Pancreas (tissue), 10 donors: ENCODE measurements at places on chromosomes 2 and 18. TPM values are rescaled to one million over a fixed set of nuclear protein-coding genes. Genes with fewer than 3 reads are reported as not detected.

DNA sequence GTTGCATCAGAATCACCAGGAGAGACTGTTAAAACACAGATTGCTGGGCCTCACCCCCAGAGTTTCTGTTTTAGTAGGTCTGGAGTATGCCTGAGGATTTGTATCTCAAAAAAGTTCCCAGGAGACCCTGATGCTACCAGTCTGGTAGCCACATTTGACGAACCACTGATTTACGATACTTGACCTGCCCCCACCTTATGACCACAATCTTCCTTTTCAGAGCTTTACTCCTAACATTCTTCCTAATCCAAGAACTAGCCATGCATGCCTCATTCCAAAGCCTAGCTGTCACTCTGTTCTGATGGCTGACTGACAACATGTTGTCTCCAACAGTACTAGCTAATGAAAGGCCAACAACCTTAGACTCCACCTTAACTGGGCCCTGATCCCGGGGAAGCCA lies 191.4 kb downstream of the MBD2 start:
- no peak for DNase-seq

DNA sequence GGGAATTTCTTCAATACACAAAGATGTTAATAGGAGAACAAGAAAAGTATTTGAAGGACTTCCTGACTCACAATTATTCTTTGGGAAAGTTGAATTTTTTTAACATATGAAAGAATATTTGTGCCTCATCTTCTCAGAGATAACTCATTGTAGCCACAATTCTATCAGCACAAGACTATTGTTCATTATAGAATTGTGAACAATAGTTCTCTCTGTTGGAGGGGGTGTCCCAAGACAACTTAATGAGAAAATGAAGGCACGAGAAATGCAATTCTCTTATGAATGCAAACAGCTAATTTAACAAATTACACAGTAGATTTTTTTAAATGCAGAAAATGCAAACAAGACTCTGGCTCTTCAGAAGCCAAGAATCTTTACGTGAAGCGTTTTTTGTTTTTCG lies 157.0 kb downstream of the BARD1 start:
- no peak for DNase-seq

GRCh38 chr2:14678761-14679160 lies 46.2 kb downstream of the LRATD1 start:
- DNase-seq: no peak

- DNase-seq: no peak
Measured at GRCh38 chr2:157526070-157526469, 82.2 kb upstream of the CYTIP start.

- no peak for DNase-seq
Measured at GRCh38 chr2:27792759-27793158, 21.2 kb downstream of the MRPL33 start.

DNA sequence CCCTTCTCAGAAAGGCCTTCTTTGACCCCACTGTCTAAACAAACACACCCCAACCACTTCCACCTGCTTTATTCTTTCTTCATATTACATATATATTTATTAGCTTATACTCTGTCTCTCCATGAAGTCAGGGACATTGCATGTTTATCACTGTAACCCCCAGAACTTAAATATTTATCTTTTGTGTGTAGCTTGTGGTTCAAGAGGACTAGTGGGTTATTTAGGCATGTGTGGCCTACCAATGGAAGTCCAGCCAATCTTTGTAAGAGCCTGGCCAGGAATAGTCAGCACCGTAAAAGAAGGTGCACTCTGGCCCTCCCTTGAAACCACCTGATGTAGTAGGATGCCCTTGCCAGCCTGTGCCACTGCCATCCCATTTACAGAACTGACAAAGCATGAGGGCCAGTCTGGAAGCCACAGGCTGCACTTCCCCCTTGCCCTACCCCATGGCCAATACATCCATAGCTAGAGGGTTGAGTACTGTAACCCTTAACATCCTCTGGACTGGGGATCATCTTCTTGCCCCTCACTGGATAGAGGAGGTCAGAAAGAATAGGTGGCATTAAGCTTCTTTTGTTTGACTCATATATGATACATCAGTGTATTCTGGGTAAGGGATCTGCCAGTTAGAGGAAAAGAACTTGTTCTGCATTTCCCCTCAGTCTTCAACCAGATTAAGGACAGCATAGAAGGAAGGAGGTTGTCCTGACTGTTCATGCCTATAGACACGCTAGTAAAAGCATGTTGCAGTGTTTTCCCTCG lies 4.9 kb downstream of the NEMP2 start:
- DNase-seq: no peak

Gene SS18
- 25.3 TPM for total RNA-seq

DNA sequence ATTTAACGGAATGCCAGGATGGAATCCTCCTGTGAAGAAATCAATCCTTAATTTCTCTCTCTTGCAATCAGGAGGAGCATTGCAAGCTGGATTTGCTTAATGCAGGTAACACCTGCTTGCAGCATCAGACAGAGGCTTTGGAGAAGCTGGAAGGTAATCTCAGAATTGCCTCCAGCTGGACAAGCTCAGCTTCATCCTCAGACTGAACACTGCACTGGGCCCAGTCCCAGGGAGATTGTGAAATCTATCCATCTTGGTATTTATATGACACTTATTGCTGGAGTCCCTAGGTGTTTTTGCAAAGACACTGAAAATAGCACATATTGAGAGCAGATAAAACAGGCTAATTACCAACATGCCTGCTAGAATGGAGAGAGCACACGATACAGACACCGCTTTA lies 179.4 kb upstream of the SESTD1 start:
- DNase-seq: no peak

- no peak for DNase-seq
Measured at GRCh38 chr2:925309-925708, 25.3 kb upstream of the SNTG2 start.

GRCh38 chr18:8339952-8340351 lies 269.3 kb upstream of the RAB12 start:
- no peak for DNase-seq

DNA sequence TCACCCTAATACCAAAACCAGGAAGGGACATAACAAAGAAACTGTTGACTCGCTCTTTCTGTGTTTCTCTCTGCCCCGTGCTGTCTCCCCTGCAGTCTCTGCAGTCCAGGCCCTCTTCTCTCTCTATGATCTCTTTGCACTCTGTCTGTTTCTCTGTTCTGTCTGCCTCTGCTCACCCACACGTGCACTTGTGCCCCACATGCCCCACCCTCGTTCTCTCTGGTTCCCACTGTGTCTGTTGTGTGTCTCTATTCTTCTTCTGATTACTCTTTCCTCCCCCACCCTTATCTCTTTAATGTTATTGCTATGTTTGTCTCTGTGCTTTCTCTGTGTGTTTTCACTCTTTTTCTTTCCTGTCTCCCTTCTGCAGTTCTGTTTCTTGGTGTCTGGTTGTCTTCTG lies 54.0 kb downstream of the NAT8 start:
- no peak for DNase-seq

Gene NEU4
- not detected for total RNA-seq

- DNase-seq: no peak
Measured at GRCh38 chr2:174675615-174676014, 78.0 kb upstream of the WIPF1 start.

DNA sequence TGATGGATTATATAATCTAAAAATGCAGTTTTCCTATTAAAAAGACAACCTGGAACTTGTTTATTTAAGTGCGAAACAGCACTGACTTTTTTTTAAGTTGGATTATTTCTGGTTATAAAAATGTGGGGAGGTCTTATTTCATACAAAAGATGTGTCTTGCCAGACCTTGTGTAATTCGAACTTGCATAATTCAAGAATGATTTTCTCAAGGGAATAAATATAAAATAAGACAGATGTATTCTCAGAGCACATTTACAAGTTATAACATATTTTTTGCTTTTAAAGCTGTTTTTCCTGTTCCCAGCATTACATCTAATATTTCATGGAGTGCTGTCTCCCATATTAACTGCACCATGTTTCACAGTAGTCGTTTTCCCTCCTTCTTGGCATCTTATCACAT lies 263.1 kb downstream of the CDH20 start:
- DNase-seq: no peak

GRCh38 chr2:213022987-213023386 lies 128.4 kb downstream of the IKZF2 start:
- no peak for DNase-seq

GRCh38 chr2:66134138-66134701 lies 300.7 kb upstream of the MEIS1 start:
- no peak for DNase-seq

Gene SLC4A3
- total RNA-seq: 2.3 TPM

DNA sequence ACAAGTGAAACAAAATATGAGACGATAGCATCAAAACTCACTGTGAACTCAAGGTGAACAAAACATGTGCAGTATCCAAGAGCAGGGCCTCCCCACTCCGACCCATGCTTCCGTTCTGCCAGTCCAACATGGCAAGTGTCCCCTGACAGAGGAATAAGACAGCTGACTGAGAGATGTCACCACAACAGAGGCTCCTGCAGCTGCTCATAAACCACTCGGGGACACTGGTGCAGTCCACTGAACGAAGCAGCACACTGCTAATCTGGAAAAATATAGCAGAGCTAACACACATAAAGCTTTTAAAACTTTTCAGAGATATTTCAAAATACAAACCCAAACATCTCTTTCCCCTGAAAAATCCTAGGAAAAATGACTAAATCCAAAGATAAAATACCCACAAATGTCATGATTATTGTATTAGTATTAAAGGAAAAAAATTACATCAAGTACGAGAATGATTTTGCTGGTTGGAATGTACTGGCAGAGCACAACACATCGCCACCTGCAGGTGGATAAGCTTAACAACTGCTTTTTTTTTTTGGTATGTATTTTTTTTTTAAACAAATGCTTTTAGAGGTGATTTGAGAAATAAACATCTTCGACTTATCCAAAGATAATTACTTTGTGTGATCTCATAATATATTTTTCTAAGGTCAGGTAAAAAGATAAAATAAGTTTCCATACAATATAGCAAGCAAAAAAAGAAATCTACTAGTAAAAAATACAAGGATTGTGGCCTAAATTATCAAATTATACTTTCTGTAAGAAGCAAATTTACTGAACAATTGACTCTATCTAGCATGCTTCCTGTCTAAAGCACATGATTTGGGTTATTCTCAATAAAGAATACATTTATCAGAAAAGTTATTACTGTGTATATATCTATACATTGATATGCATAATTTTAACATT lies 18.6 kb downstream of the THADA start:
- DNase-seq: no peak

- no peak for DNase-seq
Measured at GRCh38 chr2:33011373-33011772, 64.6 kb downstream of the LTBP1 start.

Gene POTEJ
- total RNA-seq: not detected

GRCh38 chr2:142180820-142181533 lies 50.2 kb upstream of the LRP1B start:
- peak; percentile 2 for DNase-seq

Gene IHH
- not detected for total RNA-seq

- DNase-seq: no peak
Measured at GRCh38 chr18:43587538-43588153, 310.4 kb upstream of the SYT4 start.

Gene PLB1
- total RNA-seq: 1.1 TPM

DNA sequence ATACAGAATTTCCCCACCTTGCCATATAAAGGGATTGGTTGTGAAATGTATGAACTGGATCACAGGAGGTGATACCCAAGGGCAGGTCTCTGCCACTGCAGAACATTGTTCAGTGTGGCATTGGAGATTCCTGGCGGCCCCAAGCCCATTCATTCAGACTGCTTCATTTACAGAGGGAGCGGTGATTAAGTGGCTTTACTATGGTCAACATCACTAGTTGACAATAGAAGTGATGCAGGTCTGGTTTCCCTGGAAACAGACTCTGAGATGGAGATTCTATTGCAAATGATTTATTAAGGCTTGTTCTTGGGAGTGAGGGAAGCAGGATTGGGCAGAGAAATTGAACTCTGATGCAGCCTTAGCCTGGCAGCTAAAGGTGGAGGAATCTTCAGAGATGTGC lies 62.4 kb downstream of the ZDBF2 start:
- no peak for DNase-seq

DNA sequence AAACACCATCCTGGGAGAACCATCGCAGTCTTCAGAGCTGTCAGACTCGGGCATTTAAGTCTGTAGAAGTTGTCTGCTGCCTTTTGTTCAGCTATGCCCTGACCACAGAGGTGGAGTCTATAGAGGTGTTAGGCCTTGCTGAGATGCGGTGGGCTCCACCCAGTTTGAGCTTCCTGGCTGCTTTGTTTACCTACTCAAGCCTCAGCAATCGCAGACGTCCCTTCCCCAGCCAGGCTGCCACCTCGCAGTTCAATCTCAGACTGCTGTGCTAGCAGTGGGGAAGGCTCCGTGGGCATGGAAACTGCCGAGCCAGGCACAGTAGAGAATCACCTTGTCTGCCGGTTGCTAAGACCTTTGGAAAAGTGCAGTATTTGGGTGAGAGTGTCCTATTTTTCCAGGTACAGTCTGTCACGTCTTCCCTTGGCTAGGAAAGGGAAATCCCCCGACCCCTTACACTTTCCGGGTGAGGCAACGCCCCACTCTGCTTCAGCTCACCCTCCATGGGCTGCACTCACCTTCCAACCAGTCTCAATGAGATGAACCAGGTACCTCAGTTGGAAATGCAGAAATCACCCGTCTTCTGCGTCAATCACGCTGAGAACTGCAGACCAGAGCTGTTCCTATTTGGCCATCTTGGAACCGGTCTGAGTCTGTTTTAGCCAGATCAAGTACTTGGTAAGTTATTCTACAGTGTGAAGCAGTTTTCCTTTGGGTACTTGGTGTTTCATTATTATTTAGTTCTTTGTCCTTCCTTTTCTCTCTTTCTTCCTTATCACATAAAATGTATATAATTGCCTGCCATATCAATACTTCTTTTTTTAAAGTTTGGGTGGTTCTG lies 71.5 kb downstream of the CDC42EP3 start:
- no peak for DNase-seq

GRCh38 chr2:237594514-237594871 lies 4.0 kb upstream of the RAB17 start:
- no peak for DNase-seq

GRCh38 chr2:3180082-3180908 lies 197.3 kb downstream of the EIPR1 start:
- no peak for DNase-seq

Gene KCNF1
- total RNA-seq: 0.08 TPM

DNA sequence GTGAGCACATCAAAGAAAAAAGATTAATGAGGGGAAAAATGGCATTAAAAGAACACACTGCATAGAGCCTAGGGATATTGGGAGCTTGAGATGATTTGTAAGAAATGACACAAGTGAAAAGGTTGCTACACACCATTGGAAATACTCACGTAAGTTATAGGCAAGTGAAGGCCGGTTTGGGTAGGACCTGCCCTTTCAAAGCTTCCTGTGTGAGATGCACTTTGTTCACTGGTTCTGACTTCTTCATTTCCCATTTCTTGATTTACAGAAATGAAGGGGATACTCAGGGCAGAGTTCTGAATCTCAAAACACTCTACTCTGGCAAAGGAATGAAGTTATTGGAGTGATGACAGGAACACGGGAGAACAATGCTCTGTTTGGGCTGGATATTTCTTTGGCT lies at the start of gene IL18RAP:
Gene IL18RAP (plus strand): TSS at position 251 of the 400 bp plus-strand sequence. CDS start 118 bp downstream, at position 369.
- no peak for DNase-seq

GRCh38 chr2:225779829-225780228 lies 380.3 kb downstream of the NYAP2 start:
- DNase-seq: no peak

- DNase-seq: no peak
Measured at GRCh38 chr2:168849610-168850009, 40.6 kb downstream of the SPC25 start.

Gene UGT1A4
- total RNA-seq: not detected

- DNase-seq: no peak
Measured at GRCh38 chr2:20185176-20186022, 39.5 kb downstream of the SDC1 start.
